Amniotic epithelial cell (primary cell): ENCODE measurements at places on chromosomes 4 and X.

- DNase-seq = no peak
Observed at GRCh38 chr4:72567036-72567435, 2.0 kb downstream of the ADAMTS3 start.

- DNase-seq = peak; percentile 74
Observed at GRCh38 chr4:156889616-156890594, 81.7 kb downstream of the PDGFC start.

DNA sequence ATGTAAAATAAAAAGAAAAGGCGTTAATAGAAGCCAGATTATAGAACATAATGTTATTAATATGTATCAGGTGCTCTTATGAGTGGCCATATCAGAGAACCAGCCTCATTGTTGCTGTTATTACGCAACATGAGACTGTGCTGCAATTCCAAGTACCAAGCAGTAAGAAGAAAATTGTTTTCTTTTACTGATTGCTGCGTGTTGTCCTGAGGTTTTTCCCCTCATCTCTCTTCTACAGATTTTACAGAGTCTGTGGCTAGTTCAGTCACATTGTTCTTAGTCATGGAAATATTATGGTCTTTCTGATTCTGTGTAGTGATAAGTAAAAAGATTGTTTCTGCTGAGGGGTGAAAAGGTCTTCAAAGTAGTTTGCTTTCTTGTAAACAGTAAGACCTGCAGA, 55.9 kb downstream of the NPNT start:
- DNase-seq = peak; percentile 90

- DNase-seq = no peak
Observed at GRCh38 chr4:98939438-98939837, 10.5 kb upstream of the EIF4E start.

DNA sequence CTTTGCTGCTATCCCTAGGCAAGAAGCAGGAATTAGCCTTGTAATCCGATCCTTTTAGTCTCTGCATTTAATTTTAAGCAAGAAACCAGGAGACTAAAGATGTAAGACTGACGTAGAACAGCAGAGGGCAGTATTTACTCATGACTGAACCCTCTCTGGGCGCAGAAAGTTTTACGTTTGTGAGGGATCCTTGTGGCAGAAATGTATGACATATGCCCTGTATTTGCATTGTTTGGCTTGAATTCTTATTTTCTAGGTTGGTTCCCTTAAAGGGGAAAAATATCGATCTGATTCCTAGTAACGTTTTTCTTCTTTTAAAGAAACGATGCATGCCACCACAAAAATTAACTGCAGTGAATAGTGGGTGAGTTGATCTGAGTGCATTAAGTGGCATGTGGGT, 1.3 kb upstream of the FAT4 start:
- peak; percentile 82 for DNase-seq

DNA sequence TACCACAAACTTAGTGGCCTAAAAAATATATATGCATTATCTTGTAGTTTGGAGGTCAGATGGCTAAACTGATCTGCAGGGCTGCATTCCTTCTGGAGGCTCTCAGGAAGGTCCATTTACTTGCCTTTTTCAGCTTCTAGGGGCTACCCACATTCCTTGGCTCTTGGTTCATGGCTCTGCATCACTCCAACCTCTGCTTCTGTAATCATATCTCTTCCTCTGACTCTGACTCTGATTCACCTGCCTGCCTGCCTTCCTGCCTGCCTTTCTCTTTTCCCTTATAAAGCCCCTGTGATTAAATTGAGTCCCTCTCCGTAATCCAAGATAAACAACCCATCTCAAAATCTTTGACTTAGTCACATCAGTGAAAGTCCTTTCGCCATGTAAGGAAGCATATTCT, 25.0 kb upstream of the FRMPD4 start:
- peak; percentile 31 for DNase-seq

DNA sequence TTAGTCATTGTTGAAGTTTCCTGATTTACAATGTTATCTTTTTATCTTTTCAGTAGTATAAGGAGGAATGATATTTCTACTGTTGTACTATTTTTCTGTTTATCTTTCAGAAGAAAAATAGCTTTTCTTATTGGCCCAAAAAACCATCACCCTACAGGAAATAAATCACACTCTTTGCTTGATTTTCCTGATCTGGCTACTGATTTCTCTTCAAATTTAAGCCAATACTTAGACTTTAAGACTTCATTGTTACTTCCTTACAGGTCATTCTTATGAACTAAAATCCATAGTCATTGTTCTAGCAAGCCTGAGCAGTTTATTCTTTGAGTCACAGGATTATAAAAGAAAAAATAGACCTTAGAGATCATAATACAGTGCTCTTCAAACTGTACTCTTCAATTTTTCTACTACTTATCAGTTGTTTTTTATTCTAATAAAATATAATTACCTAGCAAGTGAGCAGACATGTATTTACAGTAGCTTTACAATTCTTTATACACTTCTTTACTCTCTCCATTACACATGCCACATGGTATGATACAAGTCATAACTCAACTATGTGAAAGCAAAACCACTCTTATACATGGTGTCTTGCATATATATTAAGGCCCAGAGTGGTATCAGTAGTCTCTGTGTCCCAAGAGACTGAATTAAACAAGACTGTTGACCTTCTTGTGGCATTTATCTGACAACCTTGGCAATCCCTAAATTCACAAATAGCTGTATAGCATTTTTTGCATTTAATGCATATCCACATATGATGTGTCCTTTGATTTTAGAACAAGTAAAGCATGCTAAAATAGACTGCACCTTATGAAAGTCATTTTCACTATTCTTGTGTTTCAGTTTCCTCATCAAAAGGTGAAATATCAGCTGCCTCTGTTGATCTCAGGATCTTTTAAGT, 47.9 kb downstream of the TET2 start:
- DNase-seq = peak; percentile 15

GRCh38 chr4:30770049-30770549, 49.9 kb downstream of the PCDH7 start:
- peak; percentile 90 for DNase-seq
